T-helper 17 cell (primary cell): ENCODE measurements at places on chromosomes 4 and X.

DNA sequence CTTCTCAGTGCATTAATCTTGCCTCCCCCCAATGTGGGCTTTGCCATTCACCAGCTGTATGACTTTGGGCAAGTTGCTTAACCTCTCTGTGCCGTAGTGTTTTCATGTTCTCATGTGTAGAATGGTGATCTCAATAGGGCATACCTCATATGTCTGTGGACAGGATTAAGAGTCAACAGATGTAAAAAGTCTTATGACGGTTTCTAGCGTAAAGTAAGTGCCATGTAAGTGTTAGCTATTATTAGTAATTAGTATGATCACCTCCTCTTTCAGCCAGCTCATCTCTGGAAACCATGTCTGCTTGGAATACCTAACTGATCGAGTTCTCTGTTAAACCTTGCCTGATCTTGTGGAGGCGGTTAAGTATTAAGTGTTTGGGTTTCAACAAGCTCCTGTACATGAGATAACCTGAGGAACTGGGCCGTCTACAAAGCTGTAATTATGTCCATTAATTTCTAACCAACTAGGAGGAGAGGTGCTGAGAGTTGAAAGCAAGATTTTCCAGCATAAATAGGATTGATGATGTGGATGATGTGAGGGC is 66.3 kb downstream of the TSC22D3 start:
- H3K27me3 ChIP-seq, result no peaks in the 10 kb centered on the region
- H3K4me1 ChIP-seq, result peaks cover 36% of the 10 kb centered on the region

GRCh38 chrX:111955901-111956300 is 79.9 kb downstream of the TRPC5OS start:
- DNase-seq, result no peak
- H3K27me3 ChIP-seq, result no peaks in the 10 kb centered on the region
- no peaks in the 10 kb centered on the region for H3K36me3 ChIP-seq
- H3K4me1 ChIP-seq, result no peaks in the 10 kb centered on the region
- no peak overlapping the region for H3K4me3 ChIP-seq
- no peak overlapping the region for H3K27ac ChIP-seq

- no peaks in the 10 kb centered on the region for H3K27me3 ChIP-seq
- DNase-seq, result no peak
- H3K4me3 ChIP-seq, result no peak overlapping the region
- H3K4me1 ChIP-seq, result peaks cover 20% of the 10 kb centered on the region
Observed at GRCh38 chr4:148207068-148207467, 235.1 kb downstream of the NR3C2 start.

GRCh38 chr4:35649011-35649410 is 595.3 kb downstream of the ARAP2 start:
- no peak overlapping the region for H3K27ac ChIP-seq
- H3K27me3 ChIP-seq, result no peaks in the 10 kb centered on the region
- DNase-seq, result no peak
- H3K4me1 ChIP-seq, result no peaks in the 10 kb centered on the region

GRCh38 chr4:167784826-167785225 is 307.5 kb upstream of the ANXA10 start:
- H3K4me1 ChIP-seq, result no peaks in the 10 kb centered on the region
- H3K36me3 ChIP-seq, result no peaks in the 10 kb centered on the region
- H3K27me3 ChIP-seq, result no peaks in the 10 kb centered on the region
- no peak overlapping the region for H3K27ac ChIP-seq

GRCh38 chr4:86592553-86593249 is 1.4 kb upstream of the PTPN13 start:
- peak overlapping the region; percentile 93 for H3K27ac ChIP-seq
- peaks cover 26% of the 10 kb centered on the region for H3K4me1 ChIP-seq
- peak overlapping the region; percentile 99 for H3K4me3 ChIP-seq
- H3K36me3 ChIP-seq, result no peaks in the 10 kb centered on the region

GRCh38 chr4:25928379-25929297 is 14.6 kb downstream of the SMIM20 start:
- peaks cover 2% of the 10 kb centered on the region for H3K36me3 ChIP-seq
- H3K4me3 ChIP-seq, result no peak overlapping the region
- DNase-seq, result no peak
- H3K27me3 ChIP-seq, result no peaks in the 10 kb centered on the region
- H3K4me1 ChIP-seq, result no peaks in the 10 kb centered on the region

- no peak within 1 kb of the TSS for H3K27ac ChIP-seq
- peaks cover 23% of the 10 kb centered on the region for H3K27me3 ChIP-seq
- H3K4me1 ChIP-seq, result no peaks in the 10 kb centered on the region
- H3K4me3 ChIP-seq, result peak within 1 kb of the TSS; percentile 62
- no peaks in the 10 kb centered on the region for H3K36me3 ChIP-seq
Observed at GRCh38 chr4:85474818-85475630, at the start of gene ARHGAP24. Gene ARHGAP24, plus strand, starts transcription at chr4:85475150.
